ENCODE measurements at places on chromosomes 12 and 14.

GRCh38 chr14:93977790-93978581, 1.6 kb upstream of the ASB2 start:
- no peak for DNase-seq

DNA sequence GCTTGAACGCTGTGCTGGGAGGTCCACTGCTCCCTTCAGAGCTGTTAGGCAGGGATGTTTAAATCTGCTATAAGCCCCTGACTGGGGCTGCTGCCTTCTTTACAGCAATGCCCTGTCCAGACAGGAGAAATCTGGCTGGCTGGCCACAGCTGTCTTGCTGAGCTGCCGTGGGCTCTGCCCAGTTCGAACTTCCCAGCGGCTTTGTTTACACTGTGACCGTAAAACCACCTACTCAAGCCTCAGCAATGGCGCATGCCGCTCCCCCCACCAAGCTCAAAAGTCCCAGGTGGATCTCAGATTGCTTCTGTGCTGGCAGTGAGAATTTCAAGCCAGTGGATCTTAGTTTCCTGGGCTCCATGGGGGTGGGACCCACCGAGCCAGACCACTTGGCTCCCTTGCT, 35.8 kb downstream of the CKAP4 start:
- DNase-seq = no peak

- no peak for DNase-seq
Measured at GRCh38 chr12:46361667-46362034, 10.9 kb downstream of the SLC38A2 start.

DNA sequence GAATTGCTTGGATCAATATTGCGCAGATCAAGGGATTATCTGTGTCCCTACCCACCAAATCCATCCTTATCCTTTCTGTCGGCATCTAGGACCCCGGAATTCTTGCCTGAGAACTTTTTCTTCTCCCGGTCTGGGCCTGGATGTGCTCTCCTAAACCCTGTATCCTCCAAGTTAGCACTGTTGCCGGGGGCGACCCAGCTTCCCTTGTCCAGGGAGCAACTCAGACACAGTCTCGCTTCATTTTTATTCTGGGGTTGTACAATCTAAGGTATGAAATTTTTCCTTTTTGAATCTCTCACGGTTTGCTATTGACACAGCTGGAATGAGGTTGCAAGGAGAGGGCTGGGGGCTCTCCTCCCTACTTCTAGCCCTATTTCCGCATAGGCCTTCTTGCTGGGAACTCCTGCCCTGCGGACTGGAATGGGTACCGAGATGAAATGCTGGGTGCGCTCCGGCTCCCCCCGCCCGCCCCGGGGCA, 403 bp upstream of the PNP start:
- no peak for DNase-seq

- DNase-seq = no peak
Measured at GRCh38 chr12:19190292-19191031, 60.9 kb downstream of the PLEKHA5 start.

GRCh38 chr12:104579718-104580495, 123.2 kb downstream of the CHST11 start:
- DNase-seq = no peak

DNA sequence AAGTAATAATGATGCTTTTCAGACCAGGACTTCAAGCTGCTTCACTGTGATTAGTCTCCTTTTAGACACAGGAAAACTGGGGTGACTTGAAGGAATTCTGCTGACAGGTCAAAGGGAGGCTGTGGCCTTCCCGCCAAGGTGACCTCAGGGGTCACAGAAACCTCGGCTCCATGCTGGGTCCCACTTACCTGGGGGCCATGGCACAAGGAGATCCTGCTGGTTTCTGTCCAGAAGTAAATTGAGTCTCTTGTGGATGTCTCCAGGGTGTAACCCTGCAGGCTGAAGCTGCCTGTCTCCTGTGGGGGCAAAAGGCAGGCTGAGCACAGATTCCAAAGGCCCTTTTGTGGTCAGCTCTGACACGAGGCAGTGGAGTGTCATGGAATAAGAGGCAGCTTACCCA, 138.7 kb upstream of the MED13L start:
- DNase-seq = no peak

- DNase-seq = no peak
Measured at GRCh38 chr12:47377414-47378221, 297.9 kb upstream of the AMIGO2 start.

DNA sequence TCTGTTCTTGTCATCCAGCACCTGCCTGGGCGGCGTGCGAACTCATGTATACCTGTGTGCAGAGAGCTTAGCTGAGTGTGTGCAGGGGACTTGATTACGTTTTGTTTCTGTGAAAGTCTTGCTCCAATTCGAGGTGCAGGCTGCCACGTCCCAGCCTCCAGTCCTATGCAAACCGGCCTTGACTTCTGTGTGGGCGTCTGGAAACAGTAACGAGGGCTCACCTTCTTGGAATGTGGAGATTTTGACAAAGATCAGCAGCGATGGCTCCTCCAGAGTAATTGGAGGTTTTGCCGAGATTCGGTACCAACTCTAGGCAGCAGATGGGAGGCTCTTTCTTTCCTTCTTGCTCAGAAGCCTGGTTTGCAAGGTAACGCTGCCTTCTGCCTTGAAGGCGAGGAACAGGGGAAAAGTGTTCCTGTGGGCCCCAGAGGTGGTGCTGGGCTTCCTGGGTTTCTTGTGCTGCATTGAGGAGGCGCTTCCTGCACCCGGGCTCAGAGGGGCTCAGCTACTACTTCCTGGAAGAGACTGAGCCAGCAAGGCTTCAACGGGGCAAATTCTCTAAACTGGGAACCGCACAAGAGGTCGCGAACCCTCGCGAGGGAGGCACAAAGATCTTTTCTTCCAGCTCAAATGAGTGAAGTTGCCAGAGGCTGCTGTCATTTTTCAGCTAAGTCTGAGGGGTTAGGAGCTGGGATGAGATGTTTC, 249.0 kb downstream of the AACS start:
- DNase-seq = no peak

DNA sequence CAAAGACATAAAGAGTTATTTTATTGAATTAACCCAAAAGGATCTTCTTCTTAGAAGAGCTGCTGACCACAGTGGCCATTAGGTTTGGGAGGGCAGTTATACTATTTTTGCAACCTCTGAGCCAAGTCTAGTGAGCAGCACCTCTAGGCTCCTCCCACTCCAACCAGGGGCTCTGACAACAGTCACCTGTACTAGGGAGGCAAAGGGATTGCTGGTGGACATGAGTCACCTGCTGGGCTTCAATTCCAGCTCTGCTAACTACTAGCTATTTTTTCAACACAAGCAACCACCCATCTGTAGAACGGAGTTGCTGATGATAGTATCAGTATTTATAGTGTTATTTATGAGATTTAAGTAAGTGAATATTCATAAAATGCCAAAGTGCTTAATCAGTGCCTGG, 166.0 kb downstream of the KLHL28 start:
- DNase-seq = no peak

GRCh38 chr14:32384464-32384863, 55.4 kb downstream of the AKAP6 start:
- no peak for DNase-seq

DNA sequence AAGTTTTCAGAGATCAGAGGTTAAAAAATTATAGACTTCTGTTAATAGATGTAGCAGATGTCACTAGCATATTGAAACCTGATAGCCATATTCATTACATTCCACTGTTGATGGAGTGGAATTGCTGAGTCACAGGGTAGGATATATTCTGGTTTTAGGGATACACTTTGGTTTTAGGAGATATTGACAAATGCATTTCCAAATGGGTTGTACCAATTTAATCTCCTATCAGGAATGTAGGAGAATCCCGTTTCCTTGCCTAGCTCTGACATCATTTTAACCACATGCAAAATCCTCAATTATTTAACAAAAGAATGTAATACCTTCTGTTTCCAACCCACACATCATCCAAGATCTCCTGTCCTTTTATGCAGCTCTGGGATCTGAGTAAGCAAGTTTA, 30.7 kb upstream of the ESR2 start:
- no peak for DNase-seq

- DNase-seq = no peak
Measured at GRCh38 chr12:56338308-56339157, at the start of gene IL23A. Gene IL23A, plus strand, starts transcription at chr12:56338884. Its CDS starts 161 bp downstream, at chr12:56339045.

GRCh38 chr12:54622463-54623183, 12.1 kb downstream of the LACRT start:
- no peak for DNase-seq

GRCh38 chr14:93183596-93184317, 940 bp downstream of the MOAP1 start:
- no peak for DNase-seq

DNA sequence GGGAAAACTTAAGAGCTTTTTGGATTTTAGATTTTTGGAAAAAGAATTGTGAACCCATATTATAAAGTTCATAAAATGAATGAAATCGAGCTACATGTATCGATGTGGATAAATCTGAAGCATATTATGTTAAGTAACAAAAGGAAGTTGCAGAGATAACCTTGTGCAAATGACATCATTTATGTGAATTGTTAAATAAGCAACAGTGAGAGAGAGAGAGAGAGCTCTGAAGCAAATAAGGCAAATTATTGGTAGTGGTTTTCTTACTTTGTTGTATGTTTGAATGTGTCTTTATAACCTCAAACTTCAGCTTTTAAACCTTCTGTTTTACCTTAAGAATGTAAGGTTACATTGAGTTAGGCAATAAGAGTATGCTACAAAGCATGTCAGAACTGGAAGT, 78.8 kb downstream of the ERC1 start:
- DNase-seq = no peak

GRCh38 chr12:47178014-47178413, 98.3 kb upstream of the AMIGO2 start:
- DNase-seq = no peak

DNA sequence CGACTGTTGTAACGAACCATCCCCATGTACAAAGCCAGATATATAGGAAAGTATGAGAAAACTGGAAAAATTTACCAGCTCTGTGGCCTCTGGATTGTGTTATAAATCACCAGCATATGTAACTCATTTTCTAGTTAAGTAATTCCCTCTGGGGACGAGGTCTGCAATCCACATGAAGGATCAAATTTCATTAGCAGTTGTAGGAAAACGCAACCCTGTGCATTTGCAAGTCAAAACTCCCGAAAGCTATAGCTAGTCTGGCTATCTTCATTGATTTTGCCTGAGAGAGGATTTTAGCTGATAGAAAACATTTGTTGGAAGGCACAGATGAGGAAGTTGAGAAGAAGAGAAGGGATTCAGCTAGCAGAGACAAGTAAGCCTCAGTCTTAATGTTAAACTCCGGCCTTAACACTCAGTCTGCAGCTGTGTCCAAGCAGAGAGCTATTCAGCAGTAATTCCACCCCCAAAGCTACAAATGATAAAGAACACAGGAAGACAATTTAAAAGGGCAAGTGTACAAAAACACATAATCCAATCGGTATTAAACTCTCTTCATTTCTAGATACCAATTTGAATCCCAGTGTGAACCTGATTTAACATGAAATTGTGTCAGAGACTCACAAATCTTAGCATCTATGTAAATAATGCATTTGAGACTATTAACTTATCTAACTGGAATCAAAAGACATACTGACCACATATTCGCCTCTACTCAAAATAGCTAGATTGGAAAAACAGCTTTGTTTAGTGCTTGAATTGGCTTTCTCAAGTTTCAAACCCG, 54.2 kb upstream of the CERS5 start:
- no peak for DNase-seq

GRCh38 chr12:53219292-53219955, 12.4 kb upstream of the ITGB7 start:
- DNase-seq = no peak

- no peak for DNase-seq
Measured at GRCh38 chr12:63792338-63792737, 12.6 kb downstream of the RXYLT1 start.

DNA sequence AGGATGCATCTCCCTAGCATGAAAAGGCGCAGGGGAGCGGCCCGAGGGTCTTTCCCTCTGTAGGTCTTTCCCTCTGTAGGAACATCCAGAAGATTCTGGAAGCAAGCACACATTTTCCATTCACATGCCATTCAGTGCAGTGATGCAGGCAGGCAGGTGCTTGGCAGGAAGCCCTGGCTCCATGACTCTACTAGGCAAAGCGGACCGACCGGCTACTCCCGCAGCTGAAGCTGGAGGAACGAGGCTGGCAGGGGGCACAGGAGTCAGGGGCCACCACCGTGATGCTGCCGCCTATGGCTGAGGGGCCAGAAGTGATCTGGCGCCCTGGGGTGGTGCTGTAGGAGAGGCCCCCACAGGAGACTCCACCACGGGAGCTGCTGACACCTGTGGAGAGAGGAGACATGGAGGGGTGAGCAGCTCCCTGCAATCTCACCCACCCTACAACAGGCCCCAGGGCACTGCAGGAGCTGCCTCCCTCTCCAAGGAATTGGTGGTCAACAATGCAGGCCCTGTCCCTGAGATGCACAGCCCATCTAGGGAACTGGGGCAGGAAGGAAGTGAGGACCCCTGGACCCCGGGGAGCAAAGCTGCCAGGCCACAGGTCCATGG, 6.5 kb downstream of the KRT85 start:
- no peak for DNase-seq

- DNase-seq = no peak
Measured at GRCh38 chr14:62314871-62315270, 552.7 kb downstream of the SNAPC1 start.

DNA sequence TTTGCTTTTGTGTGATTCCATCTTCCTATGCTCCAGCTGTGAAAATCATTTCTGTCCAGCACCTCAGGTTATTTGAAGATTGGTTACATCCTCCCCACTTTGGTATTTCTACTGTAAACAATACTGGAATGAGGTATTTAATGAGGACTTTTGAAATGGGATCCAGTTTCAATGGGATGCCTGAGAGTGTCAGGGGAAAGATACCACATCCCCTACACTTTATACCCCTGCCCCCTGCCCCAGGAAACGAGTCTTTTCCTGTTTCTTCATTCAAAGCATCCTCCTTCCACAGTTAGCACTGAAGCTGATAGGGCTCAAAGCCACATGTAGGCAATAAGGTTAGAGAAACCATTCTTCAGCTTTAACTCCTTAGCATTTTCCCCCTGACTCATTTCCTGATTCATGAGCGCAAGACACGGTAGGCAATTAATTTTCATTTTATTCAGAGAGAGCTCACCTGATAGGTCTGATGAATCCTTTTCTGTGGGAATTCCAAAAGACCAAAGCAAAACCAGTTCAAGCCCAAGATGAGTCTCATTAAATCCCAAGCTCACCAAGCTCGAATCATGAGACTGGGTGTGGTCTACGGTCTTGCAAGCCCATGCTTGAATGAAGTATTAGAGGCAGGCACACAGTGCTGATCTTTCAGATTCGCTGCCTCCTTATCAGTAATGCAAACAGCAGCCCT, 143.6 kb upstream of the CRY1 start:
- DNase-seq = no peak

DNA sequence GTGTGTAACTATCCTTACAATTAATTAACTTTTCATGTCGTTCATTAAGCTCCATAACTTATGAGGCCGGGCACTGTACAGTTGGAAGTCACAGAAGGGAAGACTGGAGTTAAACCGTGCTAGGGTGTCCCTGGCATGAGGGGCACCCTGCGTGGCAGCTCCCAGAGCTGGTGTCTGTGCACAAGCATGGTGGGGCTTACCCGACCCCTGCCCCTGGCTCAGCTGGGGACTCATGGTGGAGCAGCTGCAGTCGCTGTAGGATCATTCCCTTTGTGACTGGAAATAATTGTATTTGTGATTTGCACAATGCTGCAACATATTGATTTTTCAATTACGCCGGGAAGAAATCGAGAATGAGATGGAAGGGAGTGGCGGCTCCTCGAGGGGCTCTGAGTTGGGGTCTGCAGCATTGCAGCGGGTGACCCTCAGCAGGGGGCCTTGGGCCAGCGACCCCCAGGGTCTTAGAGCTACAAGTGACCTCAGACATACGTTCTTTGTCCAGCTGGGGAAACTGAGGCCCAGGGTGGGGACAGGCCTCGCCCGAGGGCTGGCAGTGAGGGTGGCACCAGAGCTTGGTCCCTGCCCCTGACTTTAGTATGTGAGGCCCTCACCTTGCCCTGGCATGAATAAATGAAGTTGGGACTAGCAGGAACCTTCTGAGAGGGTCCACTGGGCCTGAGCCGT, 125.4 kb downstream of the KIF26A start:
- no peak for DNase-seq

All from NT2/D1 (cell line).